ENCODE measurements at places on chromosomes 4 and X.

- DNase-seq: no peak
These were observed 22.0 kb upstream of the VEGFC start for GRCh38 chr4:176814770-176815169.

- no peak for DNase-seq
These were observed 200.0 kb upstream of the PSAPL1 start for GRCh38 chr4:7634661-7635251.

DNA sequence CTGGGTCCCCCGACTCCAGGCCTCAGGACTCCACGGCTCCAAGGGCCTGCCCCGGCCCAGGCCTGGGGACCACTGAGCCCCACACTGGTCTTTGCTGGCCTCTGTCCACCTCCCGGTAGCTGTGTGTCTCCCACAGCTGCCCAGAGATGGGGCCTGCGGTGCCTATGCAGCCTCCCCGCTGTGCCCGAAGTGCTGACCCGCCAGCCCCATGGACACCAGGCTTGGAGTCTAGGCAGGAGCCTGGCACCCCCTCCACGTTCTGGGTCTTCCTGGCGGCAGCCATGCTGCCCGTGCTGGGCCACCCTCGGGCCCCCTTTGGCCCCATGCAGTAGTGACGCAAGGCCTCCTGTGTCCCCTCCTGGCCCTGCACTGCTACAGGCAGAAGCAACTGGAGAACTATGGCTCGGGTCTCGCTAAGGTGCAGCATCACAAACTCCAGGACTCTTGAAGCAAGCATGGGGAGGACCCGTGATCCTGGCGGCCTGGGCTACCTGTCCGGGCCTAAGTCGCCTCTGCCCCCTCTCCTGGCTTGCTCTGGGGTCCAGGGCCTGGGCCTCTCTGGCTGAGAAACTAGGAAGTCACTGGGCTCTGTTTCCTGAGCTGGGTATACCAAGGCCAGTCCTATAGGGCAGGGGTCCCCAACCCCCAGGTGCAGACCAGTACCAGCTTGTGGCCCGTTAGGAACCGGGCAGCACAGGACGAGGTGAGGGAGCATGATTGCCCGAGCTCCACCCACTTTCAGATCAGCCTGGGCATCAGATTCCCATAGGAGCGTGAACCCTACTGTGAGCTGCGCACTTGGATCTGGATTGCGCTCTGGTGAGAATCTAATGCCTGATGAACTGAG is 917 bp downstream of the MYL5 start:
- DNase-seq: no peak

- DNase-seq: no peak
These were observed 195.7 kb upstream of the HS3ST1 start for GRCh38 chr4:11624370-11624769.

DNA sequence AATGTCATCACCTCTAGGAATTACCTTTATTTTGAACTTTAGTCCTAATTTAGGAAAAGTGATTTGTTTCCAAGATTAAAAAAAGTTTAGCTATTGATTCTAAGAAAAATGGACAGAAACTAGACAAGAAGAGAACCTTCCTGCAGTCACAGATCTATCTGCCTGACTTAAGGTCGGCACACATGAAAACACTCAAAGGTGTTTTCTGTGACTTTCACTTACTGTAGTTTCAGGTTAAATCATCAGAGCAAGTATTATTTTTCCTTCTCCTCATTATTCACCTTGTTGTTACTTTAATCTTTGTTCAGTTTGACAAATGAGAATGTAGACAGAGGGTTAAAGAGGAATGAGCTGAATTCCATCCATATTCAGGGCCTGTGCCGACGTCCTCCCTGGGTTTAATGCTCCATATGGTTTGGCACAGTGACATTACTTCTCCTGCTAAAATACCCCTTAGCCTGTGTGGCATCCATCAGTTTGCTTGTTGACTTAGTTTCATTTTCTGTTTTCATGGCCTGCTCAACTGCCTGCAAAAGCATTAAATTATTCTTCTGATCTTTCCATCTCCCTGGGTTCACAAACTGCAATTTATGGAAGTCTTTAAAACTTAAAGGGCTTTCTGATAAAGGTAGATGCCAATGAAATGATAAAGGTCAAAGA is 352.7 kb downstream of the NKX6-1 start:
- DNase-seq: no peak

- DNase-seq: no peak
These were observed 123.4 kb downstream of the SPCS3 start for GRCh38 chr4:176443117-176443516.

GRCh38 chrX:27391623-27392022 is 71.5 kb downstream of the PPP4R3C start:
- DNase-seq: no peak
